ENCODE measurements at places on chromosomes 11 and 22.
A peak's percentile ranks its signal among the peaks of the same experiment; 100 is the strongest.

GRCh38 chr11:18369398-18369797, 25.0 kb upstream of the LDHA start:
- no peak for DNase-seq

GRCh38 chr11:11973361-11973800, 35.0 kb downstream of the DKK3 start:
- DNase-seq, result peak; percentile 73

- peak; percentile 29 for DNase-seq
Observed at GRCh38 chr22:50720301-50721256, 17.4 kb upstream of the ACR start.

DNA sequence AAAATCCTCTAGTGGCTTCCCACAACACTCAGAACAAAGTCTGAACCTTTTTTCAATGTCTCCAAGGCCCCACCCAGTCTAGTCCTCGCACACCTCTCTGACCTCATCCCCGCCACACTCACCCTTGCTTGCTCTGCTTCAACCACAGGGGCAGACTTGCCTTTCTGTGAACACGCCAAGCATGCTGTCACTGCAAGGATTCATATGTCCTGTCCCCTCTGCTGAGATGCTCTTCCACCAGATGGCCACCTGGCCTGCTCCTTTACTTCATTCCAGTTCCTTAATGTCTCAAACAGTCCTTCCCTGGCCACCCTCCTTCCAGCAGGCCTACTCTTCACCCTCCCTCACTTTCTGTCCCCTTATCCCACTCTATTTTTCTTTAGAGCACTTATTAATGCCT, 60.6 kb upstream of the ARHGAP20 start:
- DNase-seq, result no peak

DNA sequence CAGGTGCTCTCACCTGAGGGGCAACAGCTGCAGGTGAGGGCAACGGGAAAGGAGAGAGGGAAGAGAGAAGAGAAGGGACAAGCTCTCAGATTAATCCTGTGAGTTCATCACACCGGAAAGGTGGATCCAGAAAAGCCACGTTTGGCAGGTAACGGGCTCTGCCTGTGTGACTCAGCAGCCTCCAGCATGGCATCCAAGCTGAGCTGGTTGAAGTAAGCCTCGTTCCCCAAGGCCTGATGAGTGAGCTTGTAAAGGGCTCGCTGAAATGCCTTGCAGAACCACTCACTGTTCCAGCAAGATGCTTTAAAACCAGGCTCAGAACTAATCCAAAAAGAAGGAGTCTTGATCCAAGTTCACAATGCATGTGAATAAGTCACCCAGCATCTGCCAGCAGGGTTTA, 206.9 kb upstream of the TMEM45B start:
- no peak for DNase-seq
